ENCODE measurements at places on chromosomes 7 and 10.

- DNase-seq = no peak
Measured at GRCh38 chr7:90708841-90709317, 112.8 kb downstream of the CDK14 start.

DNA sequence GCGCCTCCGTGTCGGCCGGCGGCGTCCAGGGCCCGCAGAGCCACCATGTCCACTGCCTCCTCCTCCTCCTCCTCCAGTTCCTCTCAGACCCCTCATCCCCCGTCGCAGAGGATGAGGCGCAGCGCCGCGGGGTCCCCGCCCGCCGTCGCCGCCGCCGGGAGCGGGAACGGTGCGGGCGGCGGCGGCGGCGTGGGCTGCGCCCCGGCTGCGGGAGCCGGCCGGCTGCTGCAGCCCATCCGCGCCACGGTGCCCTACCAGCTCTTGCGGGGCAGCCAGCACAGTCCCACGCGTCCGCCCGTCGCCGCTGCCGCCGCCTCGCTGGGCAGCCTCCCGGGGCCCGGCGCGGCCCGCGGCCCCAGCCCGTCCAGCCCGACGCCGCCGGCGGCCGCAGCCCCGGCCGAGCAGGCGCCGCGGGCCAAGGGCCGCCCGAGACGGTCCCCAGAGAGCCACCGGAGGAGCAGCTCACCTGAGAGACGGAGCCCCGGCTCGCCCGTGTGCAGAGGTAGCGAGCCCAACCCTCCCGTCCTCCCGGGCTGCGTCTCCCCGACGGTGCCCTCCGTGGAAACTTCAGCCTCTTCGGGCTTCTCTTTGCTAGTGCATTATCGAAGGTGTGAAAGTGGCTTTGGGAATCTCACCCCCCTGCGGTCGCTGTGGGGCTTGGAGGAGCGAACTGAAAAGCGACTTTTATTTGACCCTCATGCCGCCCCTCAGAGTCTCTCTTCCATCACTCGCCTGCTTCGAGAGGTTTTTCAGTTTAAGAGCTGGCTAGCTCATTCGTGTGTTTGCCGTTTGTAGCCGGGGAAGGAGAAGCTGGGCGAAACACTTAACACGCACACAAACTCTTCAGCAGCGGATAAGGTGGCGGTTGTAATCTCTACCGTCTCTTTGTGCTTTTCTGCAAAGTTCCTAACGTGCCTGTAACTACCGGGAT is 975 bp downstream of the GLCCI1 start:
- DNase-seq = no peak

DNA sequence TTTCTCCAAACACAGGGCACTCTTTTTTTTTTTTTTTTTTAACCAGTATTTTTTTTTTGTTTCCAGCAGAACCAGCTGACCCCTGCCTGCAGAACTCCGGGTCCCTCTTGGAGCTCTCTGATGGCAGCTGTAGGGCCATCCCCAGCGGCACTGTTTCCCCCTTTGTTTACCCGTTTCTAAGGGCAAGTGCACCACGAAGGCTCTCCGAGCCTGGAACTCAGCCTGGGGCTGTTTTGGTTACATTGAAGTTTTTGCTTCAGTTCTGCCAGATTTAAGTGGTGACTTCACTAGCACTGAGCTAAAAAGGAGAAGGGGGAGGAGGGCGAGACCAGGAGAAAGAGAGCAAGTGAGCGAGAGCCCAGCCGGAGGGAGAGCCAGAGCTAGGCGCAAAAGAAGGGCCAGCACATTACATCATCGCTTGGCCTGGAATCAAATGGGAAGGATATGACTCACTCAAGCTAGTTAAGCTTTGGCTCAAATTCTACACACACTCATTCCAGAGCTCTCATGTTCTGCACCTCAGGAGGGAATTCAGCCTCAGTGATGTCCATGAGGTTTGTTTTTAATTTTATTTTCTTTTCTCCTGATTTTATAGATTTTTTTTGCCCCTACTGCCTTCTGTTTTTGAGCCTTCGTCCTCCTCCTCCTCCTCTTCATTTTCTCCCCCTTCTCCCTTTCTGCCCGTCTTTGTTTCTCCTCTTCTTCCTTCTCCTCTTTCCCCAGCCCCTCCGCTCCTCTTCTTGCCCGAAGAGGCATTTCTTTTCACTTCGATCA is 272.3 kb downstream of the TRIL start:
- DNase-seq = no peak

DNA sequence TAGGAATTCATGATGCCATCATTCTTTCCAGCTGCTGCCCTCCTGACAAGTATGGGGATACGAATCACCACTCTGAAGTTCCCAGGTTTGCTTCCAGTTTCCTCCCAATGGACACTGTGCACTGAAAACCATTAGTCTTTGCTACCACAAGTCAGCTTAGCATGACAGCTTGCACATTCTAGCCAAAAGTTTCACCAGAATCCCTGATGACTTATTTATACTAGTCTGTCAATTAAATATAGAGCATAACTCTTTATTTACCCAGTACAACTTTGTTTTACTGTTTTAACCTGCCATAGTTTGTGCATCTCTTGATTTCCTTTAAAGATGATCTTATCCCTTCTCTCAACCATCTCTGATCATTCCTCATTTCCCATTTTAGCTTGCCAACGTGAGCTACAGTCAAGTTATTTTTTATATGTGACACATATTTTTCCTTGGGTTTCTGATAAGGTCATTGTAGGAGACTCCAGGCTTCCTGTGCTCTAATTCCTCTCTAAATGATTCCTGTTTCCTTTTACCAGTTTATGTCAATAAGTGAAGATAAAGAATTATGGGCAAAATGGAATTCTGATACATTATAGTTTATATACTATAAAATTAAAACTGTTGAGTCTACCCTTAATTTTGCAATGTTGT is 167.5 kb upstream of the MEOX2 start:
- DNase-seq = no peak

DNA sequence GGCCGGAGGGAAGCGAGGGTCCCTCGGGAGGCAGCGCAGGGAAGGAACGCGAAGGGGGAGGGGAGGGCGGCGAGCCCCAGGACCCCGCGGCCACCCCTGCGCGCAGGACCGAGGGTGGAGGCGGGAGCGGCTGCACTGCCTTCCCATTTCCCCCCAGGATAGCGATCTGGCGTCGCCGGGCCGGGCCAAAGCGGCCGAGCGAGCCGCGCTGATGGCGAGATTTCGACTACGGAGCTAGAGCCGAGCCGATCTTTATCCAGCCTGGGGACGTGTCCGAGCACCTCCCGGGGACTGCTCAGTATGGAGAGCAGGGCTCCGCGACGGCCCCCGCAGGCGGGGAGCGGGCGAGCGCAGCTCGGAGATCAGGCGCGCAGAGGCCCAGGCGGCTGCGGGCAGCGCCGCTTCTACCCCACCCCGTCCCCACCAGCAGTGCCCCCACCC is 590 bp upstream of the CRTAC1 start:
- DNase-seq = no peak

DNA sequence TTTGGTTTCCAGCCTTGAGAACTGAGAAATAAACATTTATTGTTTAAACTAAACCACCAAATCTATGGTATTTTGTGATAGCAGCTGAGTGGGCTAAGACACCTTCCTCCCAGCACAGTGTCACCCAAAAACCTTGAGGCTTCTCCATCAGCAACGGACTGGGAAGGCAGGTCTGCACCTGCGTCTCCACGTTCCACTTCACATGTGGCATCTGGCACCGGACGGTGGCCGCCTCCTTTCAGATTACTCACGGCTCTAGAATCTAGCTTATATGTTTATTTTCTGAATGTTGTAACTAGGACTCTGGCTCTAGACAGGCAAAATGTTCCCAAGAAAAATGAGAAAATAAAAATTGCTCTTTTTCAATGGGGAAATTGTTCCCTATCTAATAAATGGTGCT is 201.0 kb downstream of the ADARB2 start:
- DNase-seq = no peak

GRCh38 chr10:133030781-133031180 is 56.9 kb upstream of the ADGRA1 start:
- DNase-seq = no peak

GRCh38 chr7:107813524-107813923 is 10.5 kb upstream of the SLC26A3 start:
- DNase-seq = no peak

DNA sequence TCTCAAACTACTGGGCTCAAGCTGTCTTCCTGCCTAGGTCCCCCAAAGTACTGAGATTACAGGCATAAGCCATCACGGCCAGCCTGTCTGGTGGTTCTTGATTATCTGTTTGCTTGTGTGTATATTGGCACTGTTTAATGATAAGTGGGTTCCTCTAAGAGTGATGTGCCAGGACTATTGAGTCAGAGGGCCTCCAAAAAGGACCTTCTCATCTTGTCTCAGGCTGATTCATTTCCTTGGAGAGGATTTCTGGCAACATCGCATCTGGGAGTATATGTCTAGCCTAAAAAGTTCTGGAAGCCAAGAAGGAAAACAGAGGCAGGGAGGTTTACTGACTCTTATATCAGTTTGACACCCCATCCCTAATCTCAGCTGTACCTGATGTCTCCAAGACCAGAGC is 27.1 kb upstream of the AKAP9 start:
- no peak for DNase-seq

GRCh38 chr7:7820939-7821338 is 102.5 kb upstream of the RPA3 start:
- DNase-seq = no peak

GRCh38 chr7:4134631-4135030 is 547.5 kb upstream of the FOXK1 start:
- DNase-seq = no peak

DNA sequence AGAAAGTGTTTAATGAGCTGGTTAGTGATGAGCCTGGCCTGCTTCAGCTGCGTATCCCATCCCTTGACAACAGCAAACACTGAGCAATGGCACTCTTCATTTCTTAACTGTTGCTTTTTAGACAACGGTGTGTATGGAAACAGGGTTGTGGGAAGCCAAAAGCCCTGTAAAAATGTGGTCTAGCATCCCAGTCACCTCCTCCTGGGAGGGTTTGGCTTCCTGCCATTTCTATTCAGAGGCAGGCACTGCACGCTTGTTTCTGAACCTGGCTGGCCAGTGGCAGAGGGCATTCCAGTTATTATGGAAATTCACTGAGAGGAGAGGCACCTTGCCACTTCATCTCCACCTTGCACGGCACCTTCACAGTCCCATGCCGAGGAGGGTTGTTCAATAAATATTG is 123.0 kb upstream of the ADARB2 start:
- no peak for DNase-seq

DNA sequence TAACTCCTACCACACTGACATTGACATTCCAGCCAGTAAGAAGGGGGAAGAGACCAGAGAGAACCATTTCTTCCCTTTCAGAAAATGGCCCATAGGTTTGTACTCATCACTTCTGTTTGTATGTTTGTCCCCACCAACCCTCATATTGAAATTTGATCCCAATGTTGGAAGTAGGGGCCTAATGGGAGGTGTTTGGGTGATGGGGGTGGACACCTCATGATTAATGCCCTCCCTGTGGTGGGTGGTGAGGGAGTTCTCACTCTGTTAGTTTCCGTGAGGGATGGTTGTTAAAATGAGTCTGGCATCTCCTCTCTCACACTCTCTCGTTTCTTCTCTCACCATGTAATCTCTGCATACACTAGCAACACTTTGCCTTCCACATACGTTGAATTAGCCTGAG is 21.4 kb downstream of the CADPS2 start:
- DNase-seq = no peak

GRCh38 chr10:4662576-4663161 is 163.3 kb upstream of the AKR1E2 start:
- no peak for DNase-seq

- no peak for DNase-seq
Measured at GRCh38 chr7:30604901-30605300, 10.2 kb downstream of the GARS1 start.

- DNase-seq = no peak
Measured at GRCh38 chr7:98659756-98660155, 42.7 kb downstream of the NPTX2 start.

DNA sequence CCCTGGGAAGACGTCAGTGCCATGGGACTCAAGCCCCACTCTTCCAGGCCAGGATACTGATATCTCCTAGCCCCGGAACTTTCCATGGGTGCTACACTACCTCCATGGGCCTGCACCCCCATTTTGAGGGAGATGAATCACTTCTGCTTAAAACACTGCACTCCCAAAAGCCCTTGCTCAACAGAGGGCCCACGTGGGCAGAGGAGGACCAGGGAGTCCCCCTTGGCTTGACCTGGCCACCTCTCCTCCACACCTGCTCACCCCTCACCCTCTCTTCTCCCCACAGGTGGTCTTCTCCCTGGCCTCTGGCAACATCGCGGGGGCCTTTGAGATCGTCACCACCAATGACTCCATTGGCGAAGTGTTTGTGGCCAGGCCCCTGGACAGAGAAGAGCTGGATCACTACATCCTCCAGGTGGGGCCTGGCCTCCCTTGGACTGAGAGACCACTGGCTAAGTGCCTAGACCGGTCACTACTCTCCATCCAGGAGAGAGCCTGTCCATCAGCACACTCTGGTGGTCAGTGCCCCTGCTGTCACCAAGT is 19.9 kb upstream of the C10orf105 start:
- no peak for DNase-seq

DNA sequence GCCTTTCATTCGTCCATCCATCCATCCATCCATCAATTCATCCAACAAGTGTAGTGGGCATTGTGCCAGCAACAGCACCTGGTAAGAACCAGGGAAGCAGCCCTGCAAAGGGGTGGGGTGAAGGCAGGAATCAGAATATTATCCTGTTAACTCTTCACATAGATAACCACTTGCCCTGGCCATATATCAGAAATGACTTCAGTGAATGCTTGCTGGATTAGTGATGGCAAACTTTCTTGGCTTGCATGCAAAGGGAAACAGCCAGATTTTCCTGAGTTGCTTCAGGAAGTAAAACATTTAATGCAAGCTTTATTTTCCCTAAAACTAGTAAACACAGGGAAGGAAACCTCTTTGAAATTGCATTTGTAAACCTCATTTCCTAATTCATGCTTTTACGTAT is 743 bp downstream of the OR2A5 start:
- DNase-seq = no peak

DNA sequence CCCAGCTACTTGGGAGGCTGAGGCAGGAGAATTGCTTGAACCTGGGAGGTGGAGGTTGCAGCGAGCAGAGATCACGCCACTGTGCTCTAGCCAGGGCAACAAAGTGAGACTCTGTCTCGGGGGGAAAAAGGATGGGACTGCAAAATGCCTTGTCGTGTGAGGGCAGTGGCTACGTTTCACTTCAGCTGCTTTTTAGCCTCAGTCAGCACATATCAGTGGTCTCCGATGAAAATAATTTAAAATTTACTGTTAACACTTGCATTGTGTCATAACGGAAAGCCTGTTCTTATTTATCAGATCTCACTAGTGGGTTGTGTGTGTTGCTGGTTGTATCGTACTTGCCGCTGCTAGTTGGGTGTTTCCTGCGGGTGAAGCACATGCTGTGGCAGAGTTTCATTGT is 61.9 kb downstream of the RBM33 start:
- no peak for DNase-seq

DNA sequence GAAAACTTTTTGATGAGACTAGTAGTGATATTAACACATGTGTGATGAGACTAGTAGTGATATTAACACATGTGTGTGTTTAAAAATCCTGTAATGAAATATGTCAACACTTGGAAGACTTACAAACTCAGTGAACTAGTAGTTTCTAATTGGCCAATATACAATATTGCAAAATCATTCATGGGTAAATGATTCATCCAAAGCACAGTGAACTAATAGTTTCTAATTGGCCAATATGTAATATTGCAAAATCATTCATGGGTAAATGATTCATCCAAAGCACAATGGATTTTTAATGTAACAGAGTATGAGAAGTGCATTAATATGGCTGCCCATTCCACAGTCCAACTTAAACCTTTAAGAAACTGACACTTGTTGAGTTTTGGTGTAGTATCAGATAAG is 77.8 kb downstream of the ATAD1 start:
- DNase-seq = no peak

Data from activated CD8-positive, alpha-beta memory T cell treated with anti-CD3 and anti-CD28 coated beads for 1 hour (primary cell).